ENCODE measurements at places on chromosomes 7 and 10.

- no peak for DNase-seq
These were observed 412.9 kb upstream of the NFE2L3 start for GRCh38 chr7:25739143-25739542.

DNA sequence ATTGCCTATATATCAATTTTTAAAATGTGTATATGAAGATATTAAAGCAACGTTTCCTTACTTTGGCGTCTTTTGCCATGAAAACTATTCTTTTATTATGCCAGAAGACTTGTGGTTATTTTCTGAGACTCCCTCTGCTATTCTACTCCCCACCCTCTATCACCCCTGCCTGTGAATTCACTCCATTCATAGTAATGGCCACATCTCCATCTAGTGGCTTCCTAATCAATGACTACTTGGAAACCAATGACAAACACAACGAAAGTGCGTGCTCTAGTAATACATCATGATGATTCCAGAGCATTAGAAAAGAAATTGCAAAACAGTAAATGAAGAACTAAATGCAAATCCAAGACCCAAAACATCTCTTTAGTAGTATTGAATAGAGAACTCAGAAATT is 186.7 kb upstream of the HGF start:
- peak; percentile 2 for DNase-seq

- DNase-seq, result no peak
These were observed 449.6 kb downstream of the GRM8 start for GRCh38 chr7:126803060-126803665.

DNA sequence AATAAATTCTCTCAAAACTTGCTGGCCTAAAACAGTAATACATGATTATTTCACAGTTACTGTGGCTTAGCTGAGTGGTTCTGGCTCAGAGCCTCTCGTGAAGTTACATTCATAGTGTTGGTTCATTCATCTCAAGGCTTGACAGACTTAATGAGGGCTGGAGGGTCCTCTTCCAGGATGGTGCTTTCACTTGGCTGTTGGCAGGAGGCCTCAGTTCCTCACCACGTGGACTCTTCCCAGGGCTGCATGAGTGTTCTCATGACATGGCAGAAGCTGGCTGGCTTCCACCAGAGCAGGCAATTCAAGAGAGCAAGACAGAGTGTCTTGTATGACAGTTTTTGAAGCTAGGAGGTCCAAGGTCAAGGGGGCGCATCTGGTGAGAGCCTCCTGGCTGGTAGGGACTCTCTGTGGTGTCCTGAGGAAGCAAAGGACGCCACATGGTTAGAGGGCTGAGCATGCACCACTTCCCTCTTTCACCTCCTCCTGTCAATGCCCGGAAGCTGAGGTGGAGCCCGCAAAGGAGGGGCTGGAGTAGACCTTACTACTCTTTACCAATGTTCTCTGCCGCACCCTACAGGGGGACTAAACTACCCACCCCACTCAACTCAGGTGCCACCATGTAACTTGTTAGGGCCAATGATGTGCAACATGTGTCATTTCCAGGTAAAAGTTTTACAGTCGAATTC is 58.2 kb upstream of the YAE1 start:
- no peak for DNase-seq

DNA sequence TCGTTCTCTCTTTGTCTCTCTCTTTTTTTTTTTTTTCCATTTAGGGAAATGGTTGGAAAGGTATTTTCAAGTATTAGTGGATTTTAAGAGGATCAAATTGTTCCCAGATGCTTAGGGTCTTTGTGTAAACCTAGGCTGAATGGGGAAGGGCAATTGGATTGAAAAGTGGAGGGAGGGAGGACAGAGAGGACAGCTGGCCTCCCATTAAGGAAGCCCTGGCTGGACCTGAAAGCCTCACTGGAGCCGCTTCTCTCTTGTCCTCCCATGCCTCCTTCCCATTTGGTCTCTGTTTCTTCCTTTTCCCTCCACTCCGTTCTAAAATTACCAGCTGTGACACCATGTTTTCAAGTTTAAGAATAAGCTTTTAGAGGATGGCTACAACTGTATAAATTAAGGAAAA is 104.1 kb downstream of the TACC2 start:
- no peak for DNase-seq

- no peak for DNase-seq
These were observed 36.3 kb downstream of the GARS1 start for GRCh38 chr7:30630986-30631385.

GRCh38 chr7:42068554-42069280 is 168.3 kb downstream of the GLI3 start:
- DNase-seq, result no peak

DNA sequence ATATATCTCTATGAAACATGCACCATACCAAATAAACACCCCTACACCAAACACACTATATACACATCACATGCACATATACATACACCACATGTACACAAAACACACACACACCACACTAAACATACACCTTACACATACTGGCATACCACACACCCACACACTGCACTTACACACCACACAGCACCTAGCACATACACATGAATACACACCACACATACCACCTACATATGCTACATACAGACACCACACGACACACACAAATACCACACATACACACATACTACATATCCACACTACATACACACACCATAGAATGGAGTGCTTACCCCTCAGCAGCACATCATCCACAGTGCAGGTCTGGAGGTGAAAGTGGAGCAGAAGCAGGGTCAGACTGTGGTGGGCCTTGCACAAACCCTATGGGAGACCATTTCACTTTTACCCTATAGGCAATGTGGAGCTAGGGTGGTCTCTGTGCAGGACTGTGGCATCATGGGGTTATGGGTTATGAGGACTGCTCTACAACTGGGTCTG is 64.6 kb downstream of the WDFY4 start:
- DNase-seq, result no peak

Data from substantia nigra (tissue), 51 donors.